ENCODE measurements at places on chromosomes 3 and 15.

- DNase-seq: no peak
Observed at GRCh38 chr3:156413293-156413892, 141.5 kb downstream of the SSR3 start.

- no peak for DNase-seq
Observed at GRCh38 chr3:141091426-141091825, 40.3 kb downstream of the SPSB4 start.

GRCh38 chr3:42190701-42191442 is 75.1 kb downstream of the CCK start:
- peak; percentile 39 for DNase-seq

DNA sequence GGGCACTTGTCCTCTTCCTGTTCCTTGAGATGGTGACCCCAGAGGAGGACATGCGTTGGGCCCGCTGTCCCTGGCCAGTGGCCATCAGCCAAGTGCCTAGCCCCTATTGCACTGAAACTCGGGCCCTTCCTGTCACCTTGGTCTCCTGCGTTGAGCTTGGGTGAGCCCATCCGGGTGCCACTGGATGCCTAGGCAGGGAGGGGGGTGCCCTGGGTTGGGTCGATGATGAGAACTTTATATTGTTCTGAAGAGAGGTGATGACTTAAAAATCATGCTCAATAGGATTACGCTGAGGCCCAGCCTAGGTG is 221.8 kb downstream of the SNRPN start:
- no peak for DNase-seq

- no peak for DNase-seq
Observed at GRCh38 chr15:67120009-67120838, 54.8 kb downstream of the SMAD3 start.

DNA sequence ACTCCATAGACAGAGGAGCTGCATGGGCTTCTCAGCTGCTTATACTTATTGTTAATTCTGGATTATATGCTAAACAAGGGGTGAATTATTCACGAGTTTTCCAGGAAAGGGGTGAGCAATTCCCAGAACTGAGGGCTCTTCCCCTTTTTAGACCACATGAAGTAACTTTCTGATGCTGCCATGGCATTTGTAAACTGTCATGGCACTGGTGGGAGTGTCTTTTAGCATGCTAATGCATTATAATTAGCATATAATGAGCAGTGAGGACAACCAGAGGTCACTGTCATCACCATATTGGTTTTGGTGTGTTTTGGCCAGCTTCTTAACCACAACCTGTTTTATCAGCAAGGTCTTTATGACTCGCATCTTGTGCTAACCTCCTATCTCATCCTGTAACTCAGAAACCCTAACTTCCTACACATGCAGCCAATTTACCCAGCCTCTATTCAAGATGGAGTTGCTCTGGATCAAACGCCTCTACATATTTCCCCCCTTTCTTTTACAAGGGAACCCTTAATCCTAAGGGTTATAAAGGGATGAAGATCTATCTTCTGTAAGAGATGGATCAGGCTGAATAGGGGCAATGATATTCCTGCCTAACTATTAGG is 12.1 kb upstream of the DMXL2 start:
- DNase-seq: no peak

GRCh38 chr3:81643721-81644120 is 117.7 kb downstream of the GBE1 start:
- no peak for DNase-seq

GRCh38 chr15:53911431-53911830 is 66.8 kb upstream of the UNC13C start:
- no peak for DNase-seq

DNA sequence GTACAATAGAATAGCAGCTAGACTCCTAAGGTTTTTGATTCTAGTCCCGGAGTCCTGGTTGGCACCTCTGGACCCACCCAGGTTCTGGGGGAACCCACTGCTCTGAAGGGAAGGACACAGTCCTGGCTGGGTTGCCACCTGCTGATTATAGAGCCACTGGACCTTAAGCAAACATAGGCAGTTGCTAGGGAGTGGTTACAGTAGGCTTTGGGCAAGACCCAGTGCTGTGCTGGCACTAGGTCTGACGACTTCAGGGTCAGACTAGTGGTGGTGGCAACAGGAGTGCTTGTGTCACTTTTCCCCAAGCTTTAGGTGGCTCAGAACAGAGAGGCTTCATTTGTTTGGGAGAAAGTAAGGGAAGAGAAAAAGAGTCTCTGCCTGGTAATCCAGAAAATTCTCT is 109.8 kb upstream of the C3orf80 start:
- DNase-seq: no peak

DNA sequence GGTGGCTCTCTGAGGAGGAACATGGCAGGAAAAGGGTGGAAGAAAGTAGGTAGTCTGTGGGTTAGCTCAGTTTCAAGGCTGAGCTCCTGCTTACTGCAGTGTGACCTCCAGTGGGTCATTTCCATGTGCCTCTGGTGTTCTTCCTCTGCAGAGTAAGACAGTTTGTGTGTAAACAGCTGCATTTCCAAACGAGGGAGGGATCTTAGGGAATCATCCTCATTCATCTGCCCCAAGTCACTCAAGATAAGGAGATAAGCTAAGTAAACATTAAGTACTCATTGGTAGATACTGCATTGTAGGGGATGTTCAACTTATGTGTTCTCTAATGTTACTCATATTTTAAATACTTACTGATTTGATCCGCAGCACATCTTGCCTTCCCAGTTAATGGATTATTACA is 83.6 kb downstream of the CLSTN2 start:
- DNase-seq: no peak

GRCh38 chr3:143201045-143201444 is 81.5 kb downstream of the CHST2 start:
- DNase-seq: no peak

GRCh38 chr15:101539930-101540329 is 50.4 kb upstream of the PCSK6 start:
- no peak for DNase-seq

- DNase-seq: no peak
Observed at GRCh38 chr3:133295199-133295901, 104.5 kb upstream of the BFSP2 start.

- DNase-seq: no peak
Observed at GRCh38 chr3:106711650-106712049, 665.6 kb upstream of the CCDC54 start.

DNA sequence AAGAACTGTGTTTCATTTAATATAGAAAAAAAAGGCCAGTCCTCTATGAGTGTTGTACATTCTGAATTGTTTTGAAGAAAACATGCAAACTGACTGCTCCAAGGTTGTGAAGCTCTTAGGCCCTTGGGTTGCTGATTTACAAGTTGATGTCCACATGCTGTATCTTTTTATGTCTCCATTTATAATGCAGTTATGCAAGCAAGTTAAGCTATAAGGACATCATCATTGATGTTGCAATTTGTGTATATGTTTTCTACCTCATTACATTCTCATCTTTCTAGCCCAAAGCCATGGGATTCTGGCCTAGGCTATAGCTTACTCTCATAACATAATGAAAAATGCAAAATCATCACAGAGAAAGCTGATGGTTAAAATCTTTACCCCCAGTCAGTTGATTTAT is 245.7 kb upstream of the AGTR1 start:
- DNase-seq: no peak

DNA sequence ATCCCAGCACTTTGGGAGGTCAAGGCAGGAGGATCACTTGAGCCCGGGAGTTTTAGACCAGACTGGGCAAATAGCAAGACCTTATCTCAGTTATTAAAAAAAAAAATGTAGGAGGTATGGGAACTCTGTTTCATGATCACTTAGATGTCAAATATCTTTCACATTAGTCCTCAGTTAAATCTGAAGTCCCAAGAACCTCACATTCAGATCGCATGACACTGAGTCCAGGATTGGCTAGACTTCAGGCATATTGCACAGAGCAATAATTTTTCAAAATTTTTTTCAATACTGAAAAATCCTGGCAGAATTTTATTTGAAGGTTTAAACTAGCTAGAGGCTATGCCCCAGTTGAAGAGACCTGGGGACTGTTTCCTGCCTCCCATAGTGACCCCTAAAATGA is 56.3 kb upstream of the ZNF148 start:
- no peak for DNase-seq

GRCh38 chr3:10955711-10956453 is 36.7 kb upstream of the SLC6A1 start:
- DNase-seq: no peak

GRCh38 chr3:158753854-158754253 is 21.6 kb upstream of the RARRES1 start:
- DNase-seq: no peak

DNA sequence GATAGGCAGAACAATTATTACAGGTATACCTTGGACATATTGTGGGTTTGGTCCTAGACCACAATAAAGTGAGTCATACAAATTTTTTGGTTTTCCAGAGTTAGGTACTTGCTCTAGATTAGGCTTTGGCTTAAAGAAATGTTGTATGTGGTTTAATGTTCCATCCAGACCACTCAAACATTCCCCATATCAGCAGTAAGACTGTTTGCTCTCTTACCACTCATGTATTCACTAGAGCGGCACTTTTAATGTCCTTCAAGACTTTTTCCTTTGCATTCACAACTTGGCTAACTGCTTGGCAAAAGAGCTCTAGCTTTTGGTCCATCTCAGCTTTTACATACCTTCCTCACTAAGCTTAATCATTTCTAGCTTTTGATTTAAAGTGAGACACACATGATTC is 250.5 kb upstream of the SETMAR start:
- no peak for DNase-seq

- no peak for DNase-seq
Observed at GRCh38 chr3:194306771-194307640, 44.1 kb downstream of the CPN2 start.

GRCh38 chr3:12303534-12303933 is 14.7 kb downstream of the PPARG start:
- DNase-seq: no peak

GRCh38 chr3:24614359-24614758 is 119.7 kb upstream of the THRB start:
- no peak for DNase-seq

DNA sequence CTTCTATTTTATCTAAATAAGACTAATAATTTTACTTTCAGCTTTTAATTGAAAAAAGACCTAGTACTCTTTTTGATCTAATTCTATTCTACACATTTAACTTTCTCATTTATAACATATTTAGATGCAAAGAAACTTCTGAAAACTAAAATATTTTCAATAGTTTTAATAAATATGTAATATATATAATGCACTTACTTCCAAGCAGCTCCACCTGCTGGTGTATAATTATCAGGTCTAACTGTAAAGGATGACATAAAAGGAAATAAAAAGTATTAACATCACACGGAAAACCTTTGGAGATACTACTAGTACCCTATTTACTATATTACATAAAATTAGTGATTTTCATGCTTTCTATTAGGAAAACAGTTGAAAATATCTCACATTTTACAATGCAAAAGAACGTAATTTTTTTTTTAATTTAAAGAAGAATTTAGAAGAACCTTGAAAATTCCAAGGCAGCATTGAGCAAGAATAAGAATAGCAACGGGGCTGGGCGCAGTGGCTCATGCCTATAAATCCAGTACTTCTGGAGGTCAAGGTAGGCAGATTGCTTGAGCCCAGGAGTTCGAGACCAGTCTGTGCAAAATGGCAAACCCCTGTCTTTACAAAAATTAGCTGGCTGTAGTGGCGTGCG is 10.2 kb downstream of the PLSCR5 start:
- no peak for DNase-seq

DNA sequence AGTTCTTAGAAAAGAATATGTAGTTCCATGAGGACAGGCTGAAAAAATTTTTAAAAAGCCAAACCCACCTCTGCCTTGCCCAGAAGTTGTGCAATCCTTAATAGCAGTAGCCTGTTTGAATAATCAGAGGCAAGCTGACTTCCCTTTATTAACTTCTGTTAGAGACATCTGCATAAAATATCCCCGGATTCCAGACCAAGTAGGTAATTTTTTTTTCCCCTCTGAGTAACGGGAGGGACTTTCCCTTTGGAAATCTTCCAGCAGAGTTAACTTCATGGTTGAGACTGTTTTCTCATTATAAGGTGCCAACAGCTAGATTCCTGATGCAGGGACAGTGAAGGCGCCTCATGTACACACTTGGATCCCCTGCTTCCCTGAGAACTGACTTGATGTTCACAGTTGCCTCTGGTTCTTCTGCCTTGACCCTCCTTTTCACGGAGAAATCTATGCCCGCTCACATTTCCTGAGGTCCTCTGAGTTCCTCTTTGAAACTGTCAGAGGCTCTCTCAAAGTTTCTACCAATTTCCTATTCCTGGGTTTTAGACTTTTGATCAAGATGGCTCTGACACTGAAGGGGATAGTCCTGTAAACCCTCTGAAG is 227.6 kb upstream of the BHLHE40 start:
- no peak for DNase-seq

DNA sequence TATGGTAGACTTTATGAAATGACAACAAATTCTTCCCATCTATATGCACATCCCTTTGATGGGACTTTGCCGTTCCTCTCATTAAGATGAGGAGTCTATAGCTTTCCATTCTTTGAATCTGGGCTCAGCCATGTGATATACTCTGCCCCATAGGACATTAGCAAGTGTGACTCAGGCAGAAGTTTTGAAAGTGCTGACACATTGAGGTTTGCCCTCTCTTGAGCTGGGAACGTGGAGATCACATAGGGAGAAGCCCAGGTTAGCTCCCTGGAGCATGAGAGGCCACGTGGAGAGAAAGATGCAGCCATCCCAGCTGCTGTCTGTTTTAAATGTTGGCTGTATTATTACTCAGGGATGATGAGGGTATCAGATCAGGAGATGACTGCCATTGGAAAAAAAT is 67.7 kb upstream of the OXTR start:
- DNase-seq: no peak

DNA sequence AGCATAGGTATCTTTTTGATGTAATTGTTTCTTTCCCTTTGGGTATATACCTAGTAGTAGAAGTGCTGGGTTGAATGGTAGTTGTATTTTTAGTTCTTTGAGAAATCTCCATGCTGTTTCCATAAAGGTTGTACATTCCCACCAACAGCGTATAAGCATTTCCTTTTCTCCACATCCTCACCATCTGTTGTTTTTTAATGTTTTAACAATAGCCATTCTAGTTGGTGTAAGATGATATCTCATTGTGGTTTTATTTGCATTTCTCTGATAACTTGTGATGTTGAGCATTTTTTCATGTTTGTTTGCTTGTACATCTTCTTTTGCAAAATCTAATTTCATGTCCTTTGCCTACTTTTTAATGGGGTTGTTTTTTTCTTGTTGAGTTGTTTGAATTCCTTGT is 80.0 kb upstream of the TMC3 start:
- no peak for DNase-seq
